CD4-positive, alpha-beta memory T cell (primary cell): ENCODE measurements at places on chromosomes 3 and 15. TPM values are rescaled to one million over a fixed set of nuclear protein-coding genes. Genes with fewer than 3 reads are reported as not detected.

DNA sequence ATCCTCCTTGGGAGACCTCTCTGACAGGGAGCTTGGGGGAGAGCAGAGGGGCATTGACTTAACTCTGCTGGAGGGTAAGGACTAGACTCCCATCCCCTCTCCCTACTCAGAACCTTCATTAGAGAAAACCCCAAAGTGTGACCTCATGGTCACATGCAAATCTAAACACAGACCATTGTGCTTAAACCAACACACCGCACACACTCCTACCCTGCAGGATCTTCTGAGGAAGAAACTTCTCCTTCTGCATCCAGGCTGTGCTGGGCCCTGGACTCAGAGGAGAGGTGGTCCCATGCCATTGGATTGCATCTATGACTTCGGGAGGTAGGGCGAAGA lies 805 bp upstream of the PARP16 start:
- H3K36me3 ChIP-seq = no peaks in the 10 kb centered on the region
- DNase-seq = no peak
- no peak overlapping the region for H3K4me3 ChIP-seq
- peaks cover 28% of the 10 kb centered on the region for H3K4me1 ChIP-seq
- peak overlapping the region; percentile 86 for H3K27ac ChIP-seq

DNA sequence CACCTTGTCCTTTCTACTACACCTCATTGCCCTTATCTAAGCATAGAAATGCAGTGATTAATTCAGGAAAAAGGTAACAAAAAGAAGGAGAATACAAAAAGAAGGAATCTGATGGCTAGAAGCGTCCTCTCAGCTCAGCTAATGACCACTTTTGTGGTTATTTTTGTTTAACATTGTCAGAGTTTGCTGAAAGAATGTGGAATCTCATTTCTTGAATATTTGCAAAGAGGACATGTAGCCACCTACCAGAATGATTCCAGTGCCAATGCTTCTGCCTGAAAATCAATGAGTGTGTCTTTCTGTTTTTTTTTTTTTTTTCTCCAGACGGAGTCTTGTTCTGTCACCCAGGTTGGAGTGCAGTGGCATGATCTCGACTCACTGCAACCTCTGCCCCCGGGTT lies 24.5 kb downstream of the NANOGP8 start:
- no peak overlapping the region for H3K4me3 ChIP-seq
- no peak for DNase-seq
- H3K27me3 ChIP-seq = no peaks in the 10 kb centered on the region
- H3K27ac ChIP-seq = no peak overlapping the region
- H3K36me3 ChIP-seq = no peaks in the 10 kb centered on the region

The CD200 gene
- total RNA-seq = 0.93 TPM

The KBTBD13 gene
- total RNA-seq = not detected

DNA sequence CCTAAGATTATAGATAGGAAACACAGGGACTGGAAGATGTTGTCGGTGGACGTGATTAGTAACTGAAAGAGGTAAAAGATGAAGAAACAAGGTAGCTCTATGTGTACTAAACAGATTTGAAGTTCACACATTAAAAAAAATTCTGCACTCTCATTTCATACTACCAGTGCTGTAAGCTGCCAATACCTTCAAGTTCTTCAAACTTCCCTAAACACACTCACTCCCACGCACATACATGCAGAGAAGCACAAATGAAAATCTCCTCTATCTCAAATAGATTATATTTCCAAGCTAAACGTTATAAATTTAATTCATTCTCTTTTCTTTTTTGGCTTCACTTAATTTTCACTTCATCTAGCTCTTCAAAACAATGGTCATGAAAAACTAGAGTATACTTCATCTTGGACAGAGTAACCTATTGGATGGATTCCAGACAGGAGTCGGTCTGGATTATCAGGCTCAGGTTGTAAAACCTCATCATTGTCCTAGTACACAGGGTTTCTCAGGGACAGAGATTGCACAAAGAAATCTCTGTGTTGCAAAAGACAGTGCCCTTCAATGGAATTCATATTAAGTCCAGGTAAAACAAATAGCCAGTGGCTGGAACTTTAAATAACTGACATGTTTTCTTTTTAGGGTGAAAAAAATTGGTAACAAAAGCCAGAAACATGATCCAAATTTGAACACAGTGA lies 408.1 kb upstream of the ZNF385D start:
- no peaks in the 10 kb centered on the region for H3K36me3 ChIP-seq
- no peaks in the 10 kb centered on the region for H3K27me3 ChIP-seq
- H3K4me3 ChIP-seq = no peak overlapping the region
- H3K4me1 ChIP-seq = no peaks in the 10 kb centered on the region

GRCh38 chr15:29785642-29786041 lies 36.6 kb downstream of the TJP1 start:
- H3K4me1 ChIP-seq = no peaks in the 10 kb centered on the region
- no peak overlapping the region for H3K27ac ChIP-seq
- no peak for DNase-seq
- H3K4me3 ChIP-seq = no peak overlapping the region
- no peaks in the 10 kb centered on the region for H3K27me3 ChIP-seq

DNA sequence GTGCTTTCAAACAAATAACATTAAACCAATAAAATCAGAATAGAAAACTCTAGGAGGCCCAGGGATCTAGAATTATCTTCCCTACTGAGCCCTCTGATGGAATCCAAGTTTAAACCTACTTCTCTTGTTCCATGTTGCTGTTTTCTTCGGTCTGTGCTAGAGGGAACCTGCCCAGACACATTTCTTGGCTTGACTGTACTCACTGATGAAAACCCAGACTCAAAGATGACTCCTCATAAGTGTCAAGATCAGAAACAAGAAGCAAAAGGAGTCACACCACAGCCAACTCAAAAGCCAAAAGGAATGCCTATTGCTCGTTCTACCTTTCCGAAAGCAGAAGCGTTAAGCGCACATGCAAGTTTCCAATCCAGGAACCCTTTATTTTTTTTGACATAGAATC lies 31.6 kb downstream of the SCAP start:
- no peak for DNase-seq
- no peaks in the 10 kb centered on the region for H3K27me3 ChIP-seq
- no peaks in the 10 kb centered on the region for H3K4me1 ChIP-seq
- H3K36me3 ChIP-seq = peaks cover 25% of the 10 kb centered on the region
- no peak overlapping the region for H3K4me3 ChIP-seq

GRCh38 chr15:42694398-42694797 lies 42.5 kb downstream of the CDAN1 start:
- no peak overlapping the region for H3K27ac ChIP-seq
- no peak for DNase-seq
- no peak overlapping the region for H3K4me3 ChIP-seq
- no peaks in the 10 kb centered on the region for H3K27me3 ChIP-seq
- no peaks in the 10 kb centered on the region for H3K36me3 ChIP-seq

The ALDH1A3 gene
- not detected for total RNA-seq

The PCOLCE2 gene
- not detected for total RNA-seq

The RASSF1 gene
- total RNA-seq = 81.9 TPM

- no peak overlapping the region for H3K27ac ChIP-seq
- no peaks in the 10 kb centered on the region for H3K27me3 ChIP-seq
- no peak overlapping the region for H3K4me3 ChIP-seq
- no peaks in the 10 kb centered on the region for H3K4me1 ChIP-seq
Measured at GRCh38 chr3:101963902-101964362, 114.6 kb downstream of the NFKBIZ start.

The GOLGA6A gene
- 0.17 TPM for total RNA-seq

GRCh38 chr3:25661694-25662437 lies 2.8 kb downstream of the TOP2B start:
- H3K4me1 ChIP-seq = peaks cover 66% of the 10 kb centered on the region
- H3K4me3 ChIP-seq = peak overlapping the region; percentile 19
- no peak overlapping the region for H3K27ac ChIP-seq

DNA sequence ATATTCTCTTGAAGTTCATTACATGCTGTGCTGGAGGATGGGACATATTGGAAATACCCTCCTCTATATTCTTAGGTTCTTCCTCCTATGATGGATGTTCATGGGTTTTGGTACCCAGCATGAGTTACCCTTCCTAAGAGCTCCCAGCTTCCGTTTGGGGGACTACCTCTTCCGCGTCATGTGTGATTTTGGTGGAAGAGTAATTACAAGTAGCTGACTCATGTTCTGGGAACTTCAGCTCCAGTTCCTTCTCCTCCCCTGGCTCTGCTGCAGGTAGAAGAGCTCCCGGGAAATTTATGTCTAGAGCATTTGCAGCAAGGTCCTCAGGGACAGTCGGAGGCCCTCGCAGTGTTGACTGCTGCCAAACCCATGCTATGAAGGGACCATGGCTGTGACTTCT lies 208.8 kb upstream of the IL12A start:
- H3K27me3 ChIP-seq = no peaks in the 10 kb centered on the region
- H3K4me1 ChIP-seq = no peaks in the 10 kb centered on the region
- no peak for DNase-seq
- H3K27ac ChIP-seq = no peak overlapping the region

GRCh38 chr3:185693985-185694653 lies 108.0 kb downstream of the SENP2 start:
- no peak overlapping the region for H3K4me3 ChIP-seq
- no peak for DNase-seq
- H3K27ac ChIP-seq = no peak overlapping the region

The GRK7 gene
- total RNA-seq = 0.25 TPM

DNA sequence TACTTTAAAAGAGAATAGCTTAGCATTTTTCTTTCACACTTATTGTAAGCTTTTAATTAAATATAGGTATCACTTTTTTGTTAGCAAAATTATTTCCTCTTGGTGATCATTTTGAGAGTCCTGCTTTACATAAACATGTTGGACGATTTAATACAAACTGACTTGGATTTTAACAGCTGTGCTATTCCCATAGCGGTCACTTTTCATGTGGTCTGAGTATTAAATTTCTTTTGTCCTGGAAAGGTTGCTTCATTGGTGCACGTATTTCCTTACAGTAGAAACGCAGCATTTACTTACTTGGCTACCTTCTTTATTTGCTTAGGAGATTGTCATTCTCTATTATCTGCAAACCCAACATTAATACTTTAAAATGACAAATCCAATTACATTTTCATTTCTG lies 109.4 kb downstream of the ATG7 start:
- no peak overlapping the region for H3K27ac ChIP-seq
- H3K36me3 ChIP-seq = peaks cover 5% of the 10 kb centered on the region
- H3K27me3 ChIP-seq = no peaks in the 10 kb centered on the region
- no peak for DNase-seq
- no peak overlapping the region for H3K4me3 ChIP-seq

DNA sequence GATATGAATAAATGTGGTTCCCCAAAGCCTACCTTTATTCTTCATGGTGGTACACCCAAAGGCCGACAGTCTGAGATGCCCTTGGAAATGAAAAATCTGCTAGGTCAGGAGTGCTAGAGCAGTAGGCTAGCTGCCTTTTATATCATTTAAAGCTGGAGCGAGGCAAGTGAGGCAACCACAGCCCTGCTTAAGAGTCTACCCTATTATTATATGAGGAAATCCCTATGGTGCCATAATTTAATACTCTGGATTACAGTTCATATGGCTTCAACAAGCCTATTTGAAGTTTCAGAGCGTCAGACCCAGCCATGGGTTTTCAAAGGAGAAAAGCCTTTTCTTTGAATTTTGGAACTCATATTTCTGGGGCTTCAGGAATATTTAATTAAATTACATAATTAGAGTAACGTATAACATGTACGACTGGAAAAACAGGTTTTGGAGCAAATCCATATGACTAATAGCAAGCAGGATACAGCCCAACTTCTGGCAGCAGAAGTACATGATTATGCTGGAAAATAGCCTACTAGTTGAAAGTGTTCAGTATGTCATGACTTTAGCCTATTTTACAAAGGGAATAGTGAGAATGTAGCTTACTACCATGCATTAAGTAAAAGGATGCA lies 18.0 kb upstream of the SLTM start:
- H3K27ac ChIP-seq = no peak overlapping the region
- H3K4me1 ChIP-seq = no peaks in the 10 kb centered on the region
- H3K27me3 ChIP-seq = no peaks in the 10 kb centered on the region
- no peak overlapping the region for H3K4me3 ChIP-seq
- no peak for DNase-seq

- DNase-seq = no peak
- no peaks in the 10 kb centered on the region for H3K36me3 ChIP-seq
- H3K27ac ChIP-seq = no peak overlapping the region
Measured at GRCh38 chr3:41898631-41899030, 63.3 kb downstream of the ULK4 start.

The NR1I2 gene
- 0.39 TPM for total RNA-seq

- DNase-seq = no peak
- no peak overlapping the region for H3K4me3 ChIP-seq
- H3K4me1 ChIP-seq = no peaks in the 10 kb centered on the region
- no peaks in the 10 kb centered on the region for H3K27me3 ChIP-seq
- no peaks in the 10 kb centered on the region for H3K36me3 ChIP-seq
Measured at GRCh38 chr15:99508852-99509251, 56.9 kb upstream of the MEF2A start.

The NBEAL2 gene
- total RNA-seq = 144 TPM

DNA sequence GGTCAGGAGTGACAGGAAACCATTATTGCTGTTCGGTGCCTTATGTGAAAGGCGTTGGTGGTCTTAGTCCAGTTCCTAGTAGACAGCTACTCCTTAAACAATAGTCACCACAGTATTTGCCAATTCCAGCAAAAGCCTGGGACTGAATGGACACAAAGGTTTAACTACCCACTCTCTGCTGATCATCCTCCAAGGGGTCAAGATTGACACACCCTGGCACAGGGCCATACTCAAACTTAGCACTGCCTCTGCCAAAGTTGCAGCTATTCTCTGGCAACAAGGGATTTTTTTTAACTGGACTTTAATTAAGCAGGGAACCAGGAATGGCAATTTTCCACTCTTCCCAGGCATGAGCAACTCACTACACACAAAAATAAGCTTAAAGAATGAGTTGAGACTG lies 193.9 kb downstream of the NLGN1 start:
- no peak overlapping the region for H3K27ac ChIP-seq
- DNase-seq = no peak
- H3K4me3 ChIP-seq = no peak overlapping the region
- no peaks in the 10 kb centered on the region for H3K4me1 ChIP-seq
- H3K36me3 ChIP-seq = no peaks in the 10 kb centered on the region

The LAMB2 gene
- total RNA-seq = 1.1 TPM

The PDZRN3 gene
- not detected for total RNA-seq

DNA sequence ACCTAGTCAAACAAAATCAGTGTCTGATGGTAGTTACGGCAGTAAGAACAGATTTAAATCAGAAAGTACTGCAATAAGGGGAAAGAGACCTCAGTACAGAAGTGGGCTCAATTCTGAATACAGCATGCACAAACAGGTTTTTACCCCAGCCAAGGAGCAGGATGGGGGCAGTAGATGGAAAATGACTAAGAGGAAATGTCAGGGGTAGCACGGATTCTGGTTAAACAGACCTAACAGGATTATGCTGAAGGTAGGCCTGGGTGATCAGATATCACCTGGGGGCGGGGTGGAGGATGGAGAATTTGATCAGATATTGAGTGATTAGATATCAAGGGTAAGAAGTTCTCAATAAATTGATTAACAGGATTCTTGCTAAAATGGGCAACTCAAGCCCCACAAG lies 19.0 kb downstream of the MESD start:
- H3K4me1 ChIP-seq = peaks cover 8% of the 10 kb centered on the region

- no peaks in the 10 kb centered on the region for H3K36me3 ChIP-seq
- H3K4me1 ChIP-seq = peaks cover 30% of the 10 kb centered on the region
- no peak overlapping the region for H3K27ac ChIP-seq
- no peak overlapping the region for H3K4me3 ChIP-seq
- no peak for DNase-seq
Measured at GRCh38 chr3:9914559-9915253, 2.2 kb upstream of the IL17RC start.

The NTRK3 gene
- total RNA-seq = 0.67 TPM

GRCh38 chr3:125098611-125099291 lies 43.0 kb upstream of the HEG1 start:
- no peaks in the 10 kb centered on the region for H3K36me3 ChIP-seq
- no peak for DNase-seq
- H3K4me3 ChIP-seq = no peak overlapping the region
- H3K4me1 ChIP-seq = no peaks in the 10 kb centered on the region

GRCh38 chr15:78811825-78812183 lies 540 bp upstream of the ADAMTS7 start:
- no peak overlapping the region for H3K27ac ChIP-seq
- H3K27me3 ChIP-seq = peaks cover 29% of the 10 kb centered on the region
- H3K36me3 ChIP-seq = no peaks in the 10 kb centered on the region
- DNase-seq = no peak
- H3K4me1 ChIP-seq = peaks cover 12% of the 10 kb centered on the region
